ENCODE measurements at places on chromosomes 3 and 15. TPM values are rescaled to one million over a fixed set of nuclear protein-coding genes. Genes with fewer than 3 reads are reported as not detected.

- H3K36me3 ChIP-seq, result peaks cover 17% of the 10 kb centered on the region
- no peak for DNase-seq
- no peak overlapping the region for H3K27ac ChIP-seq
Measured at GRCh38 chr3:33032938-33033337, 64.0 kb downstream of the GLB1 start.

- H3K27ac ChIP-seq, result no peak overlapping the region
- no peaks in the 10 kb centered on the region for H3K27me3 ChIP-seq
- no peak for DNase-seq
- H3K4me3 ChIP-seq, result no peak overlapping the region
- no peaks in the 10 kb centered on the region for H3K36me3 ChIP-seq
Measured at GRCh38 chr3:105938101-105938500, 69.3 kb upstream of the CBLB start.

DNA sequence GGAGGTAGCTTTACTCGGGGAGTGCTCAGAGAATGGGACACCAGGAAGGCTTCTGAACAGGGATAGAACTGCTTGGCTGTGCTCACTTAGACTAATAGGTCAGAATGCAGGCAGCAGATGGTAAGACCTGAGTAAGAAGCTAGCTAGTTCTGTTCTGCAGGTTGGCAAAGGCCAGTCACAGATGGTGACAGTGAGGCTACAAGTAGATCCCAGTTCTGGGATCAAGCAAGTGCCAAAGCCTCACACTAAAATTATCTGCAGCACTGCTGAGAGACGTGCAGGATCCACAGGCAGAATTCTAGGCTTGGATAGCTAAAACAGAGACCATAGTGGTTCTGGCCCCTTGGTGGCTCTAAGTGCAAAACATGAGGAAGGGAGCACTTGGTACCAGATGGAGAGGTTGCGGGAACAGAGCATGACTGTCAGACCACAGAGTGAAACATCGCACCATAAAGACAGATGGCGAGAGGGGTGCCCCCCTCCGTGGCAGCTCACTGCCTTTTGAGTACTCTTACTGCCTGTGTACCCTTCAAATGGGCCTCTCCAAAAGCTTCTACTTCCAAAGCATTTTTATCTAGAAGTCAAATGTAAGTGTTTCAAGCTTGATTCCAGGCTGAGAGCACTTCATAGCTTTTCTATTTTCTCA lies 3.6 kb upstream of the GLCE start:
- peaks cover 9% of the 10 kb centered on the region for H3K4me1 ChIP-seq
- DNase-seq, result no peak
- no peak overlapping the region for H3K4me3 ChIP-seq
- no peak overlapping the region for H3K27ac ChIP-seq
- H3K27me3 ChIP-seq, result no peaks in the 10 kb centered on the region

Gene CLDN16
- total RNA-seq, result 0.24 TPM

Gene SHF
- 16.8 TPM for total RNA-seq

Measured in HepG2 (cell line).